ENCODE measurements at places on chromosomes 12 and 14. TPM values are rescaled to one million over a fixed set of nuclear protein-coding genes. Genes with fewer than 3 reads are reported as not detected.

GRCh38 chr12:120971299-120972180 is 6.8 kb upstream of the HNF1A start:
- H3K4me3 ChIP-seq, result no peak overlapping the region
- peaks cover 5% of the 10 kb centered on the region for H3K4me1 ChIP-seq
- no peaks in the 10 kb centered on the region for H3K36me3 ChIP-seq
- H3K27ac ChIP-seq, result no peak overlapping the region
- peak; percentile 84 for DNase-seq

DNA sequence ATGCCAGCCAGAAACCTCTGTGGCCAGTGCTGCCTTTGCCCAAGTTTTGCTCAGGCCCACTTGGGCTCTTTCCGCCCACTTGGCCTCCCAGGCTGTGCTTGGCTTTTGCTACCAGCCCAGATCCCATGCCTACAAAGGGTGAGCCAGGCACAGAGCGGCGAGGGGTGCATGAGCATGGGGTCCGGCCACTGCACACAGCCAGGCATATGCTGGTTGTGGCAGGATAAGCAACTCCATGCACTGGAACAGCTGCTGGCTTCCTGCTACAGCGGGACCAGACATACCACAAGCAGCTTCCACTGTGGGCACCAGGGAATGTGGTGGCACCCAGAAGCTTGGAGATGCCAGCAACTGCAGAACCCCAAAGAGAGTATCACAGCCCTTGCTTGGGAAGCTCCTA is 45.7 kb upstream of the PRPF39 start:
- H3K27ac ChIP-seq, result no peak overlapping the region
- no peak overlapping the region for H3K4me3 ChIP-seq
- H3K36me3 ChIP-seq, result peaks cover 37% of the 10 kb centered on the region
- H3K4me1 ChIP-seq, result no peaks in the 10 kb centered on the region

DNA sequence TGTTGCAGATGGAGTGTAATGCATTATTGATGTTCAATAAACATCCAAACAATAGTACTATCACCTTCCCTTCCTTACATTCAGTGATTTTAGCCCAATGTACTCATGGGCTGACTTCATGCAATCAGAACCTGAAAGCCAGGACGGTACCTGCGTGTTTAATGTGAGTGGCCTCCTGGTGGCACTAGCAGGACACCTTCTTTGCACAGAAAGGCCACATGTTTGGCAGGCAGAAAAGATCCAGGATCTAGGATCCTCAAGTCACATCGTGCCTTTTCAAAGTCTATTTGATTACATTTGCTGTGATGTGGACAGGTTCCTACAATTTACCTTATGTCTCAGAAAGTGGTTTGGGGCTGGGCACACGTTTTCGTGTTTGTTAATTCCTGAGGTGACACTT is 82.9 kb downstream of the NEDD1 start:
- no peak overlapping the region for H3K4me3 ChIP-seq
- DNase-seq, result no peak
- peaks cover 40% of the 10 kb centered on the region for H3K27me3 ChIP-seq
- no peak overlapping the region for H3K27ac ChIP-seq

- DNase-seq, result no peak
- no peaks in the 10 kb centered on the region for H3K36me3 ChIP-seq
- peaks cover 24% of the 10 kb centered on the region for H3K4me1 ChIP-seq
These were observed 220.5 kb downstream of the BCAT1 start for GRCh38 chr12:24728366-24728765.

- no peaks in the 10 kb centered on the region for H3K4me1 ChIP-seq
- no peaks in the 10 kb centered on the region for H3K36me3 ChIP-seq
- no peak overlapping the region for H3K27ac ChIP-seq
These were observed 382.3 kb downstream of the ATP23 start for GRCh38 chr12:58323676-58324075.

DNA sequence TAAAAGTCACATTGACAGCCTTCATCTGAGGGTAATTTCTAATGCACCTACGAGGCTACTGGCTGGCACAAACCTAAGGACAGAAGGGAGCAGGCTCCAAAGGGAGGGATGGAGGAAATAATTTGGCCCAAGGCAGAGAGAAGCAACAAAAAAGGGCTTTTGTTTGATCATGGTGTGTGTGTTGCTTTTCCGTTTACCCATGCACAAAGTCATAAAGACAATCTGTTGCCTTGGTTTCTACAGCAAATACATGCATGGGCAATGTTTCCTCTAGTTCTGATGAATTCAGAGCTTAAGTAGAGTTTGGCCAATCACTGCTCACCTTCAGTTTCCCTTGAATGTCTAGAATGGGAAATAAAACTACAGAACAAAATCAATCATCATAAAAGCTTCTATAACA is 262.5 kb upstream of the CAND1 start:
- no peaks in the 10 kb centered on the region for H3K27me3 ChIP-seq
- no peaks in the 10 kb centered on the region for H3K4me1 ChIP-seq

GRCh38 chr12:76266797-76267196 is 81.4 kb downstream of the BBS10 start:
- H3K27ac ChIP-seq, result no peak overlapping the region
- no peak for DNase-seq
- H3K4me1 ChIP-seq, result no peaks in the 10 kb centered on the region
- H3K4me3 ChIP-seq, result no peak overlapping the region

DNA sequence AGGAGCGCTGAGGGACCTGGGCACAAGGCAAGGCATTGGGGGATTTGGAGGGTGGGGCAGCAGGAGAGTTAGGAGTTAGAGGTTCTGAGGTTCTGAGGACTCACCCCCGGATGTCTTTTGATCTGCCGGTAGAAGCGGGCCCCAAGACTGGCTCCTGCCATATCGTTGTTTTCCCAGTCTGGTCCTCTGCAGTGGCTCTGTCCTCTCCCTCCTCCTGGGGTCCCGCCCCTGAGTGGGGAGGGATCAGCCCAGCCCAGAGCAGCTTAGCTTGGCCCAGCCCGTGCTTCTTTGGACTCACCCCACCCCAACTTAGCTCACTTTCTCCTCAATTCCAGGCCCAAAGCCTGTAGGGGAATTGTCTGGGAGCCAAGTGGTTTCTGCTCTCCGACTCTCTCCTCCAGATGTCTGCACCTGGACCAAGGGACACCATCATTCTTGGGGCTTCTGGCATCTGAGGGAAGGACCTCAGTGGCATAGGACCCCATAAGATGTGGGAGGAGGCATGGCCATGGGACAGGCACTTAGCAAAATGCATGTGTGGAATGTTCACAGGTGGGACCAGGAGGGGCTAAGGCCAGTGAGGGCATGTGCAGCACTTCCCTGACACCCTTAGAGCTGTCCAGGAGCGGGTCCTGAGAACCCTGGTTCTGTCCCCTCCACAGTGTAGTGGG is 7.5 kb downstream of the SHMT2 start:
- peaks cover 57% of the 10 kb centered on the region for H3K4me1 ChIP-seq
- no peak for DNase-seq
- peaks cover 34% of the 10 kb centered on the region for H3K36me3 ChIP-seq
- H3K27me3 ChIP-seq, result peaks cover 36% of the 10 kb centered on the region

DNA sequence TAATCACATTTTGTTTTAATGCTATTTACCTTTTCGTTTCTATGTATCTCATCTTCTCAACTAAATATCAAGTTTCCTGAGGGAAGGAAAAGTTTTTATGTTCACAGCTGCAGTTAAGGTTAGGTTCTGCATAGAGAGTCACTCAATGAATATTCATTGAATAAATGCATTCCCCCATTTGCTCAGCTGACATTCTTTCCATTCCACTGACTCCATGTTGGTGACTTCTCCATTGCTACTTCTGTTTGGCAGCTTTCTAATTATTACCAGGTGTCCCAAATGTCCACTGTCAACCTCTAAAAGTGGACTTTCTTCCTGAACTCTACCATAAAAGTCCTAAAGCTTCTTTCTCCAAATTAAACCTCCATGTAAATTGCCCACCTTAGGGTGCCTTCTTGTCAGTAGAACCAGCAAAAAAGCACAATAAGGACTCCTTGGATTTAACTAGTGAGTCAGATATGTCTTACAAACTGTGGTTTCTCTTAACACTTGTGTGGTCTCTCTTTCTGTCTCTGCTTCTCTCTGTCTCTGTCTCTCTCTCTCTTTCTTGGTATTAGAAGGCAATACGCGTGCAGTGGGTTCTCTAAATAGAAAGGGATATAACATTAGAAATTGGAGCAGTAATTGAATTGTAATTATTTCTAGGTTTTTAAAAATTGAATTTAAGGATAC is 85.9 kb downstream of the TMEM117 start:
- H3K27ac ChIP-seq, result no peak overlapping the region
- no peaks in the 10 kb centered on the region for H3K27me3 ChIP-seq
- no peaks in the 10 kb centered on the region for H3K4me1 ChIP-seq
- no peak for DNase-seq

DNA sequence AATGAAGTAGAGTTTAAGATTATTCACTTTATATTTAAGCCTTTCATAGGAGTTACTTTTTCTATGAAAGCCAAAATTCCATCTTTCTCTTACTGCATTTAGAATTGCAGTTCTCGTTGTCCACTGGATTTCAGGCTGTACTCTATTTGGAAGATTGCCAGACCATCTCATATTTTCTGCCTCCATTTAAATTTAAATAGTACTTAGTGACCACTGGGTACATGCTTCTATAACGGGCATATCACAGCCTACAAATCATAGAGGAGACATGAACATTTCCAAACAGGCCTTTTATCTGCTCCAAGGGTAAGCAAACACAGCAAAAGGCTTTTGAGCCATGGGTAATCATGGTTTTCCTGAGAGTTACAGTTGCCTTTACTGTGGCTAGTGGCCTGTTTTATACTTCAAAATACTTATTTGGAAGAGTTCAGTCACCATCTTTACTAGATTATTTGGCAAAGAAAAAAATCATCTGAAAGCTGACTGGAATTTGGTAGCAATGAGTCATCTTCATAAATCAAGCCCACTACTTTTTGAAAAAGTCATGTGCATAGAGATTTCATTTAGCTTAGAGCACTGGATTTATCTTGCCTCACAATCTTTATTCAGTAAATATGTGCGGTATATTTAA is 15.7 kb downstream of the ANO6 start:
- DNase-seq, result no peak
- no peak overlapping the region for H3K27ac ChIP-seq
- H3K4me3 ChIP-seq, result no peak overlapping the region
- peaks cover 46% of the 10 kb centered on the region for H3K4me1 ChIP-seq
- H3K27me3 ChIP-seq, result no peaks in the 10 kb centered on the region

GRCh38 chr12:16530268-16530850 is 75.6 kb downstream of the LMO3 start:
- no peaks in the 10 kb centered on the region for H3K27me3 ChIP-seq
- H3K36me3 ChIP-seq, result no peaks in the 10 kb centered on the region
- H3K27ac ChIP-seq, result no peak overlapping the region
- no peak overlapping the region for H3K4me3 ChIP-seq
- no peaks in the 10 kb centered on the region for H3K4me1 ChIP-seq

DNA sequence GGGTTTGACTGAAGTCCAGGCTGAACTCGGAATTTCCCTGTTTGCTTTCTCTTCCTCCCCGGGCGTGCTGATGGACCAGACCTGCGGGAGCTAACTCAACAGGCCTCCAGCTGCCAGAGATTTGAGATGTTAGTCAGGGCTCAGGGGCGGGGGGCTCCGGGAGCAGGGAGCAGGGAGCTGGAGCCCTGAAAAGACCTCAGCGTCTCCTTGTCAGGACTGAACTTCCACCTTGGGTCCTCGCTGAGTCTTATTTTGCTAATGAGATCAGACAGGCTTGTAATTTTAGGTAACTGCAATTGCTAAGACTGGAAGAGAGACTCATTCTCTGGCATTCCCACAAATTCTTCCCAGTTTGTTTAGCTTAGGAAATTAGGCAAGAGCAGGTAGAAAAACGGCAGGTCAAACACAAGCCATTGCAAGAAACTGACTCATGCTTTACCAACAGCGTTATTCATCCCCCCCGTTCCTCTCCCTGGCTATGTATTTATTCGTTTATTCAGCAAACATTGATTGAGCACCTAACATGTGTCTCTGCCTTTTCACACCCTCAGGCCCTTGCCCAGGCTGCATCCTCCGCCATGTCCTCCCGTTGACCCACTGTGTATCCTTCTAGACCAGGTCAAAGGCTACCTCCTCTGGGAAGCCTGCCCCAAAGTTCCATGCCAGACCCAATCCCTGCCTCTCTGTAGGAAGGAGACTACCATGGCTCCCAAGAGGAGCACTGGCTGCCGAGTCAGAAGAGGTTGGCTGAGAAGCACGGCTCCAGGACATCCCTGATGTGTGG is 80.4 kb upstream of the DIO3 start:
- no peak overlapping the region for H3K4me3 ChIP-seq
- H3K27ac ChIP-seq, result no peak overlapping the region
- no peaks in the 10 kb centered on the region for H3K36me3 ChIP-seq
- H3K4me1 ChIP-seq, result no peaks in the 10 kb centered on the region

DNA sequence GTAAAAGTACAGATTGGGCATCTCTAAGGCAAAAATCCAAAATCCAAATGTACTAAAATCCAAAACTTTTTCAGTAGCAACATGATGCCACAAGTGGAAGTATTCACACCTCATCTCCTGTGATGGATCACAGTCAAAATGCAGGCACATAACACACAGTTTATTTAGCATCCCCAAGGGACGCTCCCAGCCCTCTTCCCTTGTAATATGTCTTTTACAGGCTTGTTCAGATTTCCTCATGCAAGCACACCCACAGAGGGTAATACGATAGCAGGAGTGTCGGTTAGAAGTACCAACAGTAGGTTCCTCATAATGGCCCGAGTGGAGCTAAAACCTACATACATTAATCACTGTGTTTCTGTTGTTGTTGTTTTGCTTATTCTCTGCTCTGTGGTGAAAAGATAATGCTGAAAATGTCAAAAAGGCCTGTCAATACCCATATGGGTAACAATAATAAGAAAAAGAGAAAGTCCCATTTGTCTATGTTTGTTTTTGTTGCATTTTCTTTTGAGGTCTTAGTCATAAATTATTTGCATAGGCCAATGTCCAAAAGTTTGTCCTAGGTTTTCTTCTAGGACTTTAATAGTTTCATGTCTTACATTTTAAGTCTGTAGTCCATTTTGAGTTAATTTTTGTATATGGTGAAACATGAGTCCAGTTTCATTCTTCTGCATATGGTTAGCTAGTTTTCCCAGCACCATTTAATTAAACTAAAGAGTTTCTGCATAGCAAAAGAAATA is 133.1 kb downstream of the LRIG3 start:
- H3K36me3 ChIP-seq, result no peaks in the 10 kb centered on the region
- H3K27me3 ChIP-seq, result no peaks in the 10 kb centered on the region
- DNase-seq, result no peak
- no peak overlapping the region for H3K27ac ChIP-seq
- H3K4me1 ChIP-seq, result no peaks in the 10 kb centered on the region

DNA sequence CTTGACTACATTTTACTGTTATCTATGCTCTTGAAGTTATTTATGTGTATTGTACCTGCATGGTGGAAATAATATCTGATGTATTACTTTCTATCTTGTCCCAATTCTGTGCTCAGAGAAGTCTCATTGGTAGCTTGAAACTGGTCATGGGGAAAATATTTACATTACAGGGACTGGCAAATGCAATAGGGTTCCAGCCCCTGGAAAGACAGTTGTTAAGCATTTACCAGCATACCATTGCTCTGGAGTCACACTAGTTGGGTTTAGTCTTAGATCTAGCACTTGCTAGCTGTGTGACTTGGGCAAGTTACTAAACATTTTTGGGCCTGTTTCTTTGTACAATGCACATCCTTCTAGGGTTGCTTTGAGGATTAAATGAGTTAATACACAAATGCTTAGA is 86.3 kb upstream of the NRXN3 start:
- no peak overlapping the region for H3K4me3 ChIP-seq
- no peak overlapping the region for H3K27ac ChIP-seq
- H3K36me3 ChIP-seq, result no peaks in the 10 kb centered on the region
- DNase-seq, result no peak
- H3K27me3 ChIP-seq, result no peaks in the 10 kb centered on the region

The FZD10 gene
- total RNA-seq, result not detected

The KRT3 gene
- 0.14 TPM for total RNA-seq

The FGD6 gene
- 0.45 TPM for total RNA-seq

The NRIP2 gene
- not detected for total RNA-seq

The TPPP2 gene
- not detected for total RNA-seq

The PRH2 gene
- total RNA-seq, result not detected

The PAPLN gene
- 0.54 TPM for total RNA-seq

The MYF6 gene
- total RNA-seq, result not detected

The FAM181A gene
- total RNA-seq, result not detected

All from activated CD4-positive, alpha-beta T cell treated with anti-CD3 and anti-CD28 coated beads, Interleukin-2, amount 10 ng/mL, durations not matched to agents 24 days and 14 days (primary cell).